GM12892 (cell line): ENCODE measurements at places on chromosomes 3 and 15.

- peak; percentile 27 for DNase-seq
Observed at GRCh38 chr3:187679638-187680396, 9.6 kb upstream of the SST start.

- no peak for DNase-seq
Observed at GRCh38 chr15:48644467-48644826, 1.1 kb downstream of the FBN1 start.

- DNase-seq, result no peak
Observed at GRCh38 chr15:44527241-44527640, 9.7 kb upstream of the EIF3J start.

DNA sequence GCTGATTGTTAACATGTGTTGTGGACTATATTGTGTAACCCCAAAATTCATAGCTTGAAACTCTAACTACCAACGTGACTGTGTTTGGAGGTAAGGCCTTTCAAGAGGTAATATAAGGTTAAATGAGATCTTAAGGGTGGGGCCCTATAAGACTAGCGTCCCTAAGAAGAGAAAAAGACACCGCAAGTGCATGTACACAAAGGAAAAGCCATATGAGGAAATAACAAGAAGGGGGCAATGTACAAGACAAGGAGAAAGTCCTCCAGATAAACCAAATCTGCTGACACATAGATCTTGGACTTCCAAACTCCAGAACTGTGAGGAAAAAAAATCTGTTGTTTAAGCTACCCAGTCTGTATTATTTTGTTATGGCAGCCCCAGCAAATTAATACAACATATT lies 8.6 kb downstream of the DMXL2 start:
- no peak for DNase-seq

- DNase-seq, result no peak
Observed at GRCh38 chr15:71752604-71753289, 57.6 kb upstream of the NR2E3 start.

DNA sequence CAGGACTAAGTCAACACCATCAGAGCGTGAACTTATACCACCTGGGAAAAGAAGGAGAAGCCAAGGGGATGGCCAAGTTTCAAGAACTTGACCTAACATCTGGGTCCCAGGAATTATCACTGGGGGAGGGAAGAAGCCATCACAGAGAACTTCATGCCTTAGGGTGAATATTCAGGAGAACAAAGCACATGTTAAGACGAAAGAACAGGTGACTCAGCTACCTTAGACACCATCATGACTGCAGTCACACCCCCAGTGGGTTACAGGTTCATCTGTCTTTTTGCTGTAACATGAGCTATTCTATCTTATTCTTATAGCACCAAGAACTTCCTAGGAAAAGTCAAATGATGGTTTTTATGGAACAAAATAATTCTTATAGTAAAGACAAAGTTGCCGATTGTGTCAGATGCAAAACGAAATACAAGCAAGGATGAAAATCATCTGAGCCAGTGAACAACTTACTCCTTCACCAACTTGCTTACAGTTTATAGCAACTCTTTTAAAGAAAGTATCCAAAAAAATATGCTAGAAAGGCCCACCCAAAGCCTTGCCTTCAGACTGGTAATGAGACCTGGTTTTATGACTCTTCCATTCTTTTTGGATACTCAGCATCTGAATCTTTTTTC lies 72.0 kb downstream of the TPRA1 start:
- no peak for DNase-seq

GRCh38 chr3:122003606-122004005 lies 18.4 kb downstream of the ILDR1 start:
- no peak for DNase-seq

GRCh38 chr3:40679290-40679689 lies 154.5 kb downstream of the ZNF621 start:
- no peak for DNase-seq

DNA sequence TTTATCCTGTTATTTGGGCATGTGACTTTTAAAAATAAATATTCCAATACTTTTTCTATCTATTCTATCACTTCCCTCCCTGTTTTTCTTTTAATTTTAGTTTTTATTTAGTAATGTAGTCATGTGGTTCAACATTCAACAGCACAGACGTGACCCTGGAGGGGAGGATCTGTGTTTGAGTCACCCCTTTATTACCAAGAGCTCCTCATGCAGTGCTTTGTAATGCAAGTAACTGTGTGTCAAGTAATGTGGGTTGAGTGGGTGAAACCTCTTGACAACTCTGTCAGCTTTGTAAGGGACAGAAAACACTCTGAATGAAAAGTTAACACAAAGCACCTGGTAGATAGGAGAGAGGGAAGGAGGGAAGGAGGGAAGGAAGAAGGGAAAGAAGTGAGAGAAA lies 89.7 kb upstream of the FGF12 start:
- DNase-seq, result no peak

DNA sequence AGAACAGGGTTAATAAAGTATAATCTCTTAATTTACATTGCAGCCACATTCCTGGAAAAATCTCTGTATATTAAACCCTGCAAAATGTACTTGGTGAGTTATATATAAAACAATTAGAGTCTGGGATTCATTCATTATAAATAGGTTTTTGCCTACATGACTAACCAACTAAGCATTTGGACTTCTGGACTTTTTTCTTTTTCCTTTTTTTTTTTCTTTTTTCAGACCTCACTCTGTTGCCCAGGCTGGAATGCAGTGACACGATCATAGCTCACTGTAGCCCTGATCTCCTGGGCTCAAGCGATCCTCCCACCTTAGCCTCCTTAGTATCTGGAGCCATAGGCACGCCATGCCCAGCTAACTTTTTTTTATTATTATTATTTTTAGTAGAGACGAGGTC lies 4.5 kb downstream of the DNAJC13 start:
- no peak for DNase-seq
